ENCODE measurements at places on chromosomes 16 and 17. TPM values are rescaled to one million over a fixed set of nuclear protein-coding genes. Genes with fewer than 3 reads are reported as not detected.

- no peak for DNase-seq
Observed at GRCh38 chr16:2811703-2812471, 5.2 kb upstream of the PRSS21 start.

- DNase-seq = no peak
Observed at GRCh38 chr17:55496094-55496881, 15.0 kb downstream of the SMIM36 start.

DNA sequence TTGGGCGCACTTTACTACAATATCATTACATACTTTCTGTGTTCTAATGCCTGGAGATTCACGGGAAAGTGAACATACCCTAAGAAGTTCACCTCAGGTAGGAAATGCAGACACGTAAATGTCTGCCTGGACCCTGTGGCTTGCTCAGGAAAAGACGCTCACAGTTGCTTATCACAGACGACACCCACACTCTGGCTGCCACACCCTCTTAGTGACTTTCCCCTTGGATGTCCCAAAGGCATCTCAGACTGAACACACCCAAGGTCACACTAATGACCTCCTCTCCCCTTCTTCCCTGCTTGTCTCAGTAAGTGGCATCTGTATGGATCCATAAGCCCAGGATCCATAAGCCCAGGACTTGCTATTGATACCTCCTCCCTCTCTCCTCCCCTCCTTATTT lies 32.6 kb downstream of the CDRT15 start:
- no peak for DNase-seq

DNA sequence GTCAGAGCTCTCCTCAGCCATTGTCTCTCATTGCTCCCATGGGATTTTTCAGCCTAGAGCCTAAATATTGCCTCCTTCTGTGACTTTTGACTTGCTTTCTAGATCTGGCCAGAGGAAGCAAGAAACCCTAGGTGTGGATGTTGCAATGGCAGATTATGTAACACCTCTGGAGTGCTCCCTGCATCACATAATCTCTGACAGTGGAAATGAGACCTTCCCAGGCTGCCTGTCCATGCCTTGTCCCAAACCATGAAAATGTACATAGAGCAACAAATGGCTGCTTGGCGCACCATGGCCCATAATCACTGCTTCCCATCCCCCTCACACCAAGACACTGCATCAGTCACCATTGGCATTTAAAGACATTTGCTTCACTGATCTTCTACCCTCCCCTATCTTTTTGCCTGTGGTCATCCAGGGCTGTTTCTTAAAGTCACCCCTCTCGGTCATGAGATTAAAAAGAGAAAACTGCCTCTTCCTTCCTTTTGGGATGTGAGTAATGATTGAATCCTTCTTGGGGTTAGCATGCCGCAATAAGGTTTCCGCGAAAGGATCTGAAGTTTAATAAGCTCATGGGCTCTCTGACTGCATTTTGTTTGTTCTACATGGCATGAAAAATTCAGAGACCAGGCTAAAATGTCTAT lies 34.2 kb upstream of the CCL2 start:
- no peak for DNase-seq

GRCh38 chr16:85658504-85659326 lies 30.0 kb downstream of the GINS2 start:
- DNase-seq = no peak

DNA sequence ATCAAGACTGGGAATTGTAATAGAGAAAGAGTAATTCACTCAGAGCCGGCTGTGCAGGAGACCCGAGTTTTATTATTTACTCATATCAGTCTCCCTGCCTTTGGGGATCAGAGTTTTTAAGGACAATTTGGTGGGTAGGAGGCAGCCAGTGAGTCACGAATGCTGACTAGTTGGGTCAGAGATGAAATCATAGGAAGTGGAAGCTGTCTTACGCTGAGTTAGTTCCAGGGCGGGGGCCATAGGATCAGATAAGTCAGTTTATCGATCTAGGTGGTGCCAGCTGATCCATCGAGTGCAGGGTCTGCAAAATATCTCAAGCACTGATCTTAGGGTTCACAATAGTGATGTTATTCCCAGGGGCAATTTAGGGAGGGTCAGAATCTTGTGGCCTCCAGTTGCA lies 20.2 kb upstream of the GUCY2D start:
- DNase-seq = no peak

- no peak for DNase-seq
Observed at GRCh38 chr16:84298376-84298899, 3.8 kb downstream of the WFDC1 start.

DNA sequence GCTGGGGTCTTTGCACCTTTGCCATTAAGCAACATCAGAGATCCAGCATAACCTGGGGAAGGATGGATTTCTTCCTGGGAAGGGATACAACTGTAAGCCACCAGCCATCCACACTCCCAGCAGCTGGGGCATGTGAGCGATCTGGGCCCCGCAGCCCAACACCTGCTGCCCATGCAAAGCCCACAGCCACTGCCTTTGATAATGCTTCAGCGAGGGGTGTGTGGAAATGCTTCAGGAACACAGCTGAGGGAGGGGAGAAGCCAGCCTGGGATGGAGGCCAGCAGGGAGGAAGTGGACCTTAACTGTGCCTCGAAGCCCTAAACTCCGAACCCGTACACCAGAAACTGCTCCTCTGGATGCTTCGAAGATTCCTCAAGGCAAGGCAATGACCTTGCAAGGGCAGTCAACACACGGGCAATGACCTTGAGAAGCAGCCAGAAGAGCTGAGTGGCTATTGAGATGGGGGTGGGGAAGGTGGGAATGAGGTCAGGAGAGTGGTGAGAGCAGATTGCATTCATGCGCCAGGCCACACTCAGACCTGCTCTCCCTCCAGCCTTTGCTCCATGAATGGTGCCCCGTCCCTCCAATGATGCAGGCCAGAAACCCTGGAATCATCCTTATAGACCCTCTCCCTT lies 49.1 kb downstream of the KATNIP start:
- no peak for DNase-seq

GRCh38 chr17:76501827-76502307 lies 644 bp upstream of the RHBDF2 start:
- DNase-seq = no peak

- peak; percentile 65 for DNase-seq
Observed at GRCh38 chr17:40035162-40035559, 19.0 kb downstream of the MED24 start.

DNA sequence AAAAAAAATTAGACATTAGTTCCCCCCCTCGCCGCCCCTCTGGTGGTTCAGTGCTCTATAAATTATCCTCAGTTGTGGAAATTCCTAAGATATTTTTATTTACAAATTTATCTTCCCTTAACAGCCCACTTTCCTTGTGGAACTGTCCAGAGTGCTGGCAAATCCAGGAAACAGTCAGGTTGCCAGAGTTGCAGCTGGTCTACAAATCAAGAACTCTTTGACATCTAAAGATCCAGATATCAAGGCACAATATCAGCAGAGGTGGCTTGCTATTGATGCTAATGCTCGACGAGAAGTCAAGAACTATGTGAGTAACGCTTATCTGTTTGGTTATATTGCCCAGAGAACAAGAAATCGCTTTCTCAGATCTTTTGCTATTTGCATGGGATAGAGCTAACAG lies 2.9 kb downstream of the KPNB1 start:
- no peak for DNase-seq

DNA sequence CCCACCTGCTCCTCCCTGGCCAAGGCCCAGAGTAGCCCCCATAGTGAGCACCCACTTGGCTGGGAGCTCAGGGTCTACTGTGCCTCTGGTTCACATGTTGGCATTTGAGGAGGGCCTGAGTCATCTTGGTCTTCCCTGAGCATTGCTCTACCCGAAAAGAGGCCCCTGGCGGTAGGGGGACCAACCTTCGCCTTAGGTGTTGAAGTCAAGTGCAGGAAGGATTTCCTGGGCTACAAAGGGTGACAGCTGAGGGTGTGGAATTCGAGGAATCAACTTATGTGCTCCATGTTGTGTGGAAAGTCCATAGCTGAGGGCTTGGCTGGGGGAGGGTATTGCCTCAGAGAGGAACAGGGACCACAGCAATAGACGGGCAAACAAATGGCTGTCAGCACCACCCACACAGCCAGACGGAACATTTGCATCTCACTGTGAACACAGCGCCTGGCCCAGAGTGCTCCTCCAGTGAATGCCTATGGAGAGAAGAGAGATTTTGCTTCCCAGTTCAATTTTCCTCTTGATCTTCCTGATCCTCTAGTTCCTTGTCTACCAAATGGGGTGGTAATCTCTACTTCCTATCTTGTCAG lies 35.6 kb upstream of the NGFR start:
- DNase-seq = no peak

GRCh38 chr17:67372751-67373150 lies 4.3 kb upstream of the PITPNC1 start:
- no peak for DNase-seq

- no peak for DNase-seq
Observed at GRCh38 chr17:44707755-44708400, 587 bp upstream of the DBF4B start.

- DNase-seq = no peak
Observed at GRCh38 chr17:18848501-18848900, 9.4 kb upstream of the PRPSAP2 start.

- DNase-seq = no peak
Observed at GRCh38 chr17:62648251-62648955, 20.9 kb downstream of the MRC2 start.

DNA sequence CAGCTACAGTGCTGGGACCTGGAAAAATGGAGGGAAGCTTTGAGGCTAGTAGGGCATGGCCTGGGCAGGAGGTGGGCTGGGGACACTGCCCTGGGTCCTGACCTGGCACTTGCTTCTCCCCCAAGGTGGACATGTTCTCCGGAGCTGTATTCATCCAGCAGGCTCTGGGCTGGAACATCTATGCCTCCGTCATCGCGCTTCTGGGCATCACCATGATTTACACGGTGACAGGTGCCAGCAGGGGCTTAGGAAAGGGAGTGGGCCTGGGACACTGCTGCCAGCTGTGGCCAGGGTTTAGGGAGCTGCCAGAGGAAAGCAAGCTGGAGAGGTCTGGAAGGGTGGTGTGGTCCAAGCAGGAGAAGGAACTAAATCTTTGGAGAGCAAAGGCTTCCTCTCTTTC lies 3.1 kb downstream of the SLC5A2 start:
- no peak for DNase-seq

- DNase-seq = peak; percentile 92
Observed at GRCh38 chr16:56193951-56194726, 2.9 kb downstream of the GNAO1 start.

DNA sequence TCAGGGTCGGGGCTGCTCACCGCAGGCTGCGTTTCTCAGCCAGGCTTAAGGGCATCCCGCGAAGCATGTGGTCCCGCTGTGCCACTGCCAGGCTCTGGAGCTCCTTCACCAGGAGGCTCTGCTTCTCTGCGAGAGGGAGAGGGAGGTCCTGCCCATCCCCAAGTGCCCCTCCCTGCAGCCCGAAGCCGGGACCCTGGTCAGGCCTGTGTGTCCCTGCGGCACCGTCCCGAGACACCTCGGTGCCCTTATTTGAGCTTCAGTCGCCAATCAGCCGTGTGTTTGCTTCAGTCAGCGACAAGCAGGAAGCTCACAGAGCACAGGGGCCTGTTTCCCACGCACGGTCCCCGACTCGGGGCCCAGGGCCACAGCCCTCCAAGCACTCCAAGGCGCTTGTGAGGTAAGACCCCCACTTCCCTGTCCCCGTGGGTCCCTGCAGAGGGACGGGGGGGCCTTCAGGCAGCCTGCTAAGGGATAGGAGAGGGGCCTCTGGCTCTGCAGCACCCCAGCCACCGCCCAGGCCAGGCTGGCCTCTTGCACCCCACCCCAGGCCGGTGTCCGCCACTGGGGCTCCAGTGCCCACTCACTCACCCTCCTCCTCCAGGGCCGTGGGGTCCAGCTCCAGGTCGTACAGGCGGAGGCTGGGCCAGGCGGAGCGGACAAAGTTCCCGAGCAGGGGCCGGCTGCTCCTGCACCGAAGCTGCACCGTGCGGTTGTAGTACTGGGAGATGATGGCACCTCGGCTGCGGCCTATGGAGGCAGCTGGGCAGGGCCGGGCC lies 3.2 kb downstream of the TMC6 start:
- no peak for DNase-seq

- DNase-seq = peak; percentile 25
Observed at GRCh38 chr17:7856011-7856810, 1.1 kb downstream of the NAA38 start.

DNA sequence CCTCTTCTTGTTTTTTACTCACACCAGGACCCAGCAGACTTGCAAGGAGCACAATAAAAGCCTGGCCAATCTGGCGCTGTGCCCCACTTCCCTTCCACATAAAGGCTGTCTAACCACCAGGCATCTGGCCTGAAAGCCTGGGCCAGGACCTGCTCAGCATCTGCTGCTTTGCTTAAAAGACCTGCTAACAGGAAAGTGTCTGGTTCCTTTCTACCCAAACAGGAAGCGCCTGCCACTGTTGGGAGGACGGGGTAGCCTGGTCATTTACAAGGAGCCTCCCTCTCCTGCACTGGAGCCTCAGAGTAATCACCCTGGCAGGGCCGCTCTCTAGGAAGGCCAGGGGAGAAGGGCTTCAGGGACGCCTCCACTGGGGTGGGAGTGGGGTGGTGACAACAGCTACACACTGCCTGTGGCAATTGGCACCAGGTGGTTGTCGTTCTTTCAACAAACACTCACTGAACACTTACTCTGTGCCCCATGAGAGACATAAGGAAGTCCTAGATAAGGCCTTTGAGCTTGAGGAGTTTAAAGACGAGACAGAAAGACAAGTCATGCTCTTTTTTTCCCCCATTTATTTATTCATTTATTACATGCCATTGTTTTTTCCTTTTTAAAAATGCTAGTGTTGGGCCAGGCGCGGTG lies 6.3 kb upstream of the MMP28 start:
- DNase-seq = no peak

- DNase-seq = no peak
Observed at GRCh38 chr16:72508191-72508590, 336.2 kb upstream of the PMFBP1 start.

GRCh38 chr17:79803997-79804855 lies 7.3 kb upstream of the CBX8 start:
- no peak for DNase-seq

PRAC2 gene
- not detected for total RNA-seq

ZFP3 gene
- total RNA-seq = 0.11 TPM

AGRP gene
- not detected for total RNA-seq

ITGAL gene
- total RNA-seq = not detected

RSPRY1 gene
- total RNA-seq = 46.8 TPM

CFAP20 gene
- total RNA-seq = 72.1 TPM

ADAD2 gene
- total RNA-seq = not detected

TMC7 gene
- total RNA-seq = 3.9 TPM

FOXF1 gene
- not detected for total RNA-seq

All from neural crest cell (in vitro differentiated cells).